ENCODE measurements at places on chromosomes 4 and X. TPM values are rescaled to one million over a fixed set of nuclear protein-coding genes. Genes with fewer than 3 reads are reported as not detected.
A peak's percentile ranks its signal among the peaks of the same experiment; 100 is the strongest.

Gene PCDH19
- polyA plus RNA-seq = not detected

DNA sequence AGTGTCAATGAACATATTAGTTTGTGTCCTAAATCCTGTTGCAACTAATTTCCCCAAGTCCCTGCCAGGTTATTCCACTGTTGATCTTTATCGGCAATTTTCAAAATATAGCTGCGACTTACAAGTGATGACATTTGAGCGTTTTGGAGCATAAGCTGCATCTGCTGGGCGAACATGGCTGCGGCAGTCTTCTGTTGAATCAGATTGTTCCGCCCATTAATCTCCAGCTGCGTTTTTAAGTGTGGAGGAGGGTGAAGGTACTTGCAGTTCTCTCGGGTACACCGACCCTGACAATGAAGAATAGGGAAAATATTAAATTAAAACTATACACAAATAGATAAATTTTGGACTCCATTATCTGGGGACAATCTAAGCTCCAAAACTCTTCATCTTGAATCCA is 82.7 kb downstream of the MBNL3 start:
- DNase-seq = no peak
- no peaks in the 10 kb centered on the region for H3K27me3 ChIP-seq
- H3K4me3 ChIP-seq = no peak overlapping the region
- H3K27ac ChIP-seq = no peak overlapping the region

GRCh38 chr4:138865765-138866164 is 149.8 kb upstream of the NOCT start:
- H3K4me1 ChIP-seq = no peaks in the 10 kb centered on the region
- no peak overlapping the region for H3K4me3 ChIP-seq
- DNase-seq = no peak
- no peak overlapping the region for H3K27ac ChIP-seq

Gene GALNT7
- 29.0 TPM for polyA plus RNA-seq

Gene RBM47
- 92.8 TPM for polyA plus RNA-seq

DNA sequence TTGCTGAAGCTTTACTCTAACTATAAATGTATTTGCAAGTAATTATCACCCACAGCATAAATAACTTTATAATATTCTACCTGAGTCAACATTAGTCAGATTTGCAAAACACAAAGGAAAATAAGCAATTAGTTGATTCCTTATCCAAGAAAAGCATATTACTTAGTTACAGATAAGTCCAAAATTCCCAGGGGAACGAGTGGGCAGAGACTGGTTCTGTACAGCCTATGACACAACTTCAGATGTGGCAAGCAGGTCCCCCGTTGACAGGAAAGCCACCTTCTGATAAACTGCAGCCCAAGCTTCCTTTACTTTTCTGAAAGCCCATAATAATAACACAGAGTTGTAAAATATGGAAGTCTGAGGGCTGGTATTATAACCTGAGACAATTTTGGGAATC is 62.4 kb upstream of the NDP start:
- no peak overlapping the region for H3K27ac ChIP-seq
- peaks cover 10% of the 10 kb centered on the region for H3K27me3 ChIP-seq
- peaks cover 7% of the 10 kb centered on the region for H3K4me1 ChIP-seq
- no peak overlapping the region for H3K4me3 ChIP-seq
- H3K36me3 ChIP-seq = no peaks in the 10 kb centered on the region

DNA sequence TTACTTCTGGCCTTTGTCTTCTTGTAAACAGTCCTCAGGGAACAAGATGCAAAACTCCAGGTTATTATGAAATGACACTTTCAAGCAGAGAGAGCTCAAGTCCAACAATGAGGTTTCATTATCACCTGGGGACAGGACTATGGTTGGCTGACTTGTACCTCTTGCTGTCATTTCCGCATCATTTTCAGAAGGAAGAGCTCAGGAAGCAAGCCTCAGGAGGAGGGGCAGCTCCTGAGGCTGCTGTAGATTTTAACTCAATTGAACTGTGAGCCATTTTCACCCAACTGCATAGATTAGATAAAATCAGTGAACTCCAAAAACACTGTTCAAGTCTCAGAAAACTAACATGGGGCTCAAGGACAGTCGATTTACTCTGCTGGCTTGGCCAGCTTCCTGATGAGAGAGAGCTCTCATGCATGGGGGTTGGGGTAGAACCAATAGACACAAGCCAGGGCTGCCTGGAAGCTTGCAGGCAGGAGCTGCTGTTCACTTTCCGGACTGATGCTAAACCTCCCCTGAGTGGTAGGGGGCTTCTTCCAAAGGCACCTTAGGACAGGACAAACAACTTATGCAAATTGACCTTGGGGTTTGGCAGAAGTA is 23.6 kb downstream of the TMEM255A start:
- peaks cover 34% of the 10 kb centered on the region for H3K4me1 ChIP-seq
- H3K27ac ChIP-seq = peak overlapping the region; percentile 62
- no peak overlapping the region for H3K4me3 ChIP-seq

DNA sequence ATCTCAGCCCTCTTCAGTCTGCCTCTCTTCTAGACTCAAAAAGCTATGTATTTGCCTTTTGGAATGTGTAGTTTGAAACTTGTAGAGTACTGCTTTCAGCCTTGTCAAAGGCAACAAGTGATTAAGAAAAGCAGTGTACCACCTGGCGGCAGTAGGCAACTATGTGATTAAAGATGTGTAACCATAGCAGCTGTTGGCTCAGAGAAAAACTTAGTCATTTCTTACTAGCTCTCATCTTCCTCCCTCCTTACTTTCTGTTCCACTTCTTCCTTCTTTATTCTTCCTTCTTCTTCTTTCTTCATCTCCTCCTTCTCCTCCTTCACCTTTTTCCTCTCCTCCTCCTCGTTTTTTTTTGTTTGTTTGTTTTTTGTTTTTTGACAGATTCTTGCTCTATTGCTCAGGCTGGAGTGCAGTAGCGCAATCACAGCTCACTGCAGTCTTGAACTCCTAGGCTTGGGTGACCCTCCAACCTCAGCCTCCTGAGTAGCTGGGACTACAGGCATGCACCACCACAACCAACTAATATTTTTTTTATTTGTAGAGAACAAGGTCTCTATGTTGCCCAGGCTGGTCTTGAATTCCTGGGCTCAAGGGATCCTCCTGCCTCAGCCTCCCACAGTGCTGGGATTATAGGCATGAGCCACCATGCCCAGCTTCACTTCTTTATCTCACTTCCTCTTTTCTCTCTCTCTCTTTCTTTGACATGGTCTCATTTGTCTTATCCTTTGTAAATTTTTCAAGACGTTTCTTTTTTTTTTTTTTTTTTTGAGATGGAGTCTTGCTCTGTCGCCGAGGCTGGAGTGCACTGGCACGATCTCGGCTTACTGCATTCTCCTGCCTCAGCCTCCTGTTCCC is 32.6 kb downstream of the ABHD18 start:
- H3K4me3 ChIP-seq = no peak overlapping the region
- peak; percentile 15 for DNase-seq
- no peaks in the 10 kb centered on the region for H3K36me3 ChIP-seq
- peaks cover 18% of the 10 kb centered on the region for H3K4me1 ChIP-seq
- no peaks in the 10 kb centered on the region for H3K27me3 ChIP-seq

GRCh38 chrX:34716302-34716701 is 59.2 kb upstream of the TMEM47 start:
- no peaks in the 10 kb centered on the region for H3K36me3 ChIP-seq
- no peak overlapping the region for H3K27ac ChIP-seq
- no peaks in the 10 kb centered on the region for H3K4me1 ChIP-seq
- no peak for DNase-seq
- no peaks in the 10 kb centered on the region for H3K27me3 ChIP-seq
- no peak overlapping the region for H3K4me3 ChIP-seq

DNA sequence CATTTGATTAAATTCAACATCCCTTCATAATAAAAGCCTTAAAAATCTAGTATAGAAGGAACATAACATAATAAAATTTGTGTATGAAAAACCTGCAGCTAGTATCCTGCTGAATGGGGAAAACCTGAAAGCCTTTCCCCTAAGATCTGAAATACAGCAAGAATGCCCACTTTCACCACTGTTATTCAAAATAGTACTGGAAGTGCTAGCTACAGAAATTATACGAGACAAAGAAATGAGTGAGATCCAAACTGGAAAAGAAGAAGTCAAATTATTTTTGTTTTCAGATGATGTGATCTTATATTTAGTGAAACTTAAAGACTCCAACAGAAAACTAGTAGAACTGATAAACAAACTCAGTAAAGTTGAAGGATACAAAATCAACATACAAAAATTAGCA is 152.9 kb downstream of the RTL3 start:
- H3K36me3 ChIP-seq = no peaks in the 10 kb centered on the region
- H3K4me1 ChIP-seq = no peaks in the 10 kb centered on the region
- no peak overlapping the region for H3K27ac ChIP-seq
- no peak for DNase-seq
- H3K4me3 ChIP-seq = no peak overlapping the region

DNA sequence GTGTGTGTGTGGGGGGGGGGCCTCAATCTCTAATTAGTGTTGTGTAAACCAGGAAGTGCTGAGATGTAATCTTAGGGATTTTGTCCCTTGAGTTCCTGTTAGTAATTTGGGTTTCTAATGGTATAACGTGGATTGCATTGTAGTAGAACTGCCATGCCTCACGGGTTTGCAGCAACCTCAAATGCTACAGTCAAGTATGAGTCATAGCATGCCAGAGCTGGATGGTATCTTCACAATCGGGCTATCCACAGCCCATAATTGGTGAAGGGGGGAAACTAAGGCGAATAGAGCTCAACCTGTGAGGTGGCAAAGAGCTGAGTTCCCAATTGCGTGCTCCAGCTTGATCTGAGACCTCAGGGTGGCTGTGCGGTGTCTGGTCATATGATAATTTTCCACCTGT is 2.2 kb upstream of the FMR1NB start:
- H3K4me1 ChIP-seq = no peaks in the 10 kb centered on the region
- no peaks in the 10 kb centered on the region for H3K27me3 ChIP-seq
- H3K36me3 ChIP-seq = no peaks in the 10 kb centered on the region
- DNase-seq = no peak

GRCh38 chr4:153735906-153736461 is 23.8 kb downstream of the RNF175 start:
- no peak overlapping the region for H3K4me3 ChIP-seq
- H3K27me3 ChIP-seq = no peaks in the 10 kb centered on the region
- H3K4me1 ChIP-seq = peaks cover 14% of the 10 kb centered on the region

Gene SPATA18
- polyA plus RNA-seq = not detected

GRCh38 chrX:9938516-9938915 is 28.6 kb upstream of the CLDN34 start:
- H3K4me1 ChIP-seq = peaks cover 8% of the 10 kb centered on the region
- DNase-seq = no peak
- no peak overlapping the region for H3K27ac ChIP-seq
- H3K4me3 ChIP-seq = no peak overlapping the region
- H3K27me3 ChIP-seq = no peaks in the 10 kb centered on the region

Gene SMR3B
- polyA plus RNA-seq = not detected

DNA sequence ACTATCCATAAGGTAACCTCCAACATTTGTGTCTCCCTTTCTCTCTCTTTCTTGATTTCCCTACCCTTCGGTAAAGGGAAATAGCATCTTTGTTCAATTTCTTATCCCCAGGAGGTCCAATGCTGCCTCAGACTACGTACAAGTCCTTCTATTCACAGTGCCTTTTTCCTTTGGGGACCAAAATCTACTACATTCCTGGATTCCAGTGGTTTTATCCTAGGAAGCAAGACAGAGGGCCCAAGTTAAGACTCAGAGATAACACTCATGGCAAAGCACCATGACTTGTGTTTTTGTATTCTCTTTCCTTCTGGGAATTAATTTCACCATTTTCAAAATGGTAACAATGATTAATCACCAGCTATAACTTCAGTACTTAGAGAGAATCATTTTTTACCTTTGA is 10.6 kb downstream of the G3BP2 start:
- no peak overlapping the region for H3K4me3 ChIP-seq
- no peaks in the 10 kb centered on the region for H3K27me3 ChIP-seq
- no peak for DNase-seq
- H3K4me1 ChIP-seq = no peaks in the 10 kb centered on the region
- H3K36me3 ChIP-seq = peaks cover 38% of the 10 kb centered on the region

- no peak for DNase-seq
- H3K4me3 ChIP-seq = no peak overlapping the region
- no peaks in the 10 kb centered on the region for H3K27me3 ChIP-seq
- no peaks in the 10 kb centered on the region for H3K4me1 ChIP-seq
Measured at GRCh38 chr4:95754667-95755066, 85.2 kb upstream of the PDHA2 start.

DNA sequence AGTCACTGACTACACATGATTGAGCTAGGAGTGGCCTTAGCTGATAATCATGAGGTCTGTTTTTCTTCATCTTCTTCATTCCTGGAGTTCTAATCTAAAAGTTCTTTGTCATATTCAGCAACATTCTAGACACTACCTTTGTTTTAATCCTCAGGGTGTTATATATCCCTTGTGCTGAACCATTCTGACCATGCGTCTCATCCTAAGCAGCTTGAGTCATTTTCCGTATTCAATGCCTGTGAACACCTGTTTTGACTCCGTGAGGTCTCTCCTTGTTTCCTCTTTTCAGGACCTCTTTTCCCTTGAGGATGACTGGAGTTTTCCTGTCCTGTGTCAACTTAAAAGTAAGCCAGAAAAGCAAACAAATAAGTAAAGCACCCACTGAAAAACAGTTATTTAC is 597.9 kb downstream of the GBA3 start:
- H3K4me1 ChIP-seq = no peaks in the 10 kb centered on the region
- no peak for DNase-seq
- no peak overlapping the region for H3K4me3 ChIP-seq

DNA sequence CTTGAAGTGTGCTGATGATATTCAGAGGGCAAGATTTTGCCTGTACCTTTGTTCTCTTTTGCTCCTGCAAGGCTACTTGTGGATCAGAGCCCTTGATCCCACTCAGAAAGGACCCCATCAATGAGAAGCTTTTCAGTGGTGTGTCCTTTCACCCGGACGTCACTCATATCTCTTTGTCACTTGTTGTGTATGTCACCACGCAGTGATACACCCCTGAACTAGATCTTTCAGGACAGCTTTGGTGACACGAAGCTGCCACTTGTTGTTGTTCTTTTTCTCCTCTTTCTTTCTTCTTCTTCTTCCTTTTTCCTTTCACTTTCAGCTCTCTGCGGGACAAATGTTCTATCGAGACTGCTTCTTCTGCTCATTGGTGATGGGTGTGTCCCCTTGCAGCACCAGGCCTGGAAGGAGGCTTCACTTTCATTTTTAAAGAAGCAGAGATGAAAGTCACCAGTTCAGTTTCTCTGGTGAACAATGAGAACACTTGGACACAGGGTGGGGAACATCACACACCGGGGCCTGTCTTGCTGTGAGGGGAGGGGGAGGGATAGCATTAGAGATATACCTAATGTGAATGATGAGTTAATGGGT is 83.6 kb downstream of the NBDY start:
- no peaks in the 10 kb centered on the region for H3K36me3 ChIP-seq
- H3K27ac ChIP-seq = peak overlapping the region; percentile 92
- peak overlapping the region; percentile 43 for H3K4me3 ChIP-seq
- peaks cover 20% of the 10 kb centered on the region for H3K4me1 ChIP-seq
- no peaks in the 10 kb centered on the region for H3K27me3 ChIP-seq
